ENCODE measurements at places on chromosomes 5 and 9.

GRCh38 chr9:86186696-86187095, 72.8 kb downstream of the C9orf153 start:
- DNase-seq: no peak

GRCh38 chr9:69396759-69397158, 71.7 kb downstream of the ENTREP1 start:
- no peak for DNase-seq

DNA sequence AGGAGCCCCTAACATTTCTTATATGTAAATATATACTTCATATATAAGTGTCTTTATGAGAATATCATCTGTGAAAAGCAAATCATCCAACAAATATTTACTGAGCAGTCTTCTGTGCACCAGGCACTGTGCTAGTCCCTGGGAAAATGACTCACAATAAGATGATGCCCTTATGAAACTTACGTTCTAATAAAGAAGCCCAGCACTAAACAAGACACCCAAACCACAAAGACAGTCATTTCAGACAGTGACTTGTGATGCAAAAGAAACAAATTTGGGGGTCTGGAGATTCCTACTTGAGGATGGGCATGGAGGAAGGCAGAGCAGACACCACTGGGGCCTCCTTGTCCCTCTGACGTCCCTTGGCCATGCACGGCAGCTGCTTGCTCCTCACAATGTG, 30.6 kb upstream of the PPP1R2B start:
- DNase-seq: no peak

DNA sequence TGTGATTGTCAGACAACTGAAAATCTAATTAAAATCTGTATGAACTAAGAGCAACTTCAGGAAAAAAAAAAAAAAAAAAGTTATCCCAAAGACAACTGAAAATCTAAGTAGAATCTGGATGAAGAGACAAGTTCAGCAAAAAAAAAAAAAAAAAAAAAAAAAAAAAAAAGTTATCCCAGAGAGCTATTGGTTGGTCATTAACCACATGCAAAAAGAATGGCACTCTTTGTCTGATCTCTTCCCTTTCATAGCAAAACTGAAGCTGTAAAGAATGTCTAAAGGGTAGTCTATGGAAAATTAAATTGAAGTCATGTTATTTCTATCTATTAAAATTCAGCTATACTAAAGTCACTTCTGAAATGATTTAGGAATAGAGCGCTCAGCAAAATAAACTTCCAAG, 32.9 kb downstream of the STRBP start:
- no peak for DNase-seq

- DNase-seq: no peak
Measured at GRCh38 chr5:62011089-62011664, 294.8 kb upstream of the KIF2A start.

GRCh38 chr5:161676103-161676502, 9.4 kb upstream of the GABRA6 start:
- DNase-seq: no peak

- DNase-seq: no peak
Measured at GRCh38 chr9:90005388-90005787, 400.6 kb downstream of the GADD45G start.
